ENCODE measurements at places on chromosomes 12 and 14.
A peak's percentile ranks its signal among the peaks of the same experiment; 100 is the strongest.

GRCh38 chr12:111953455-111953854 is 59.5 kb downstream of the TMEM116 start:
- no peak for DNase-seq

GRCh38 chr12:108691998-108692808 is 39.1 kb downstream of the CORO1C start:
- peak; percentile 40 for DNase-seq

DNA sequence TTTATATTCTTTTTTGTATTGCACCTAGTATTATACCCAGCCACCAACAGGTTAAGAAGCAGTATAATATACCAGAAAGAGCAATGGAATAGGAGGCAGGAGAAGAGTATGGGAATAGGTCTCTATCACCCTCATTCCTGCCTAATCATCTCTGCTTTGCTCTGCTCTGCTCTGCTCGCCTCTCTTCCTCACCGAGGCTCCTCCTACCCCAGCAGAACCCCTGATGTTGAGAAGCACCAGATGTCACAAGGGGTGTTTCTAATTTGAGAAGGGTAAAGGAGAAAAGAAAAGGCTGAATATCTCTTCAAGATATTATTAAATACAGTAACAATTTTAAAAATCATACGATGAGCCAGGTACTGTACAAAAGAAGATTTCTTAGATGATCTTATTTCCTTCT is 89.0 kb downstream of the STON2 start:
- no peak for DNase-seq

DNA sequence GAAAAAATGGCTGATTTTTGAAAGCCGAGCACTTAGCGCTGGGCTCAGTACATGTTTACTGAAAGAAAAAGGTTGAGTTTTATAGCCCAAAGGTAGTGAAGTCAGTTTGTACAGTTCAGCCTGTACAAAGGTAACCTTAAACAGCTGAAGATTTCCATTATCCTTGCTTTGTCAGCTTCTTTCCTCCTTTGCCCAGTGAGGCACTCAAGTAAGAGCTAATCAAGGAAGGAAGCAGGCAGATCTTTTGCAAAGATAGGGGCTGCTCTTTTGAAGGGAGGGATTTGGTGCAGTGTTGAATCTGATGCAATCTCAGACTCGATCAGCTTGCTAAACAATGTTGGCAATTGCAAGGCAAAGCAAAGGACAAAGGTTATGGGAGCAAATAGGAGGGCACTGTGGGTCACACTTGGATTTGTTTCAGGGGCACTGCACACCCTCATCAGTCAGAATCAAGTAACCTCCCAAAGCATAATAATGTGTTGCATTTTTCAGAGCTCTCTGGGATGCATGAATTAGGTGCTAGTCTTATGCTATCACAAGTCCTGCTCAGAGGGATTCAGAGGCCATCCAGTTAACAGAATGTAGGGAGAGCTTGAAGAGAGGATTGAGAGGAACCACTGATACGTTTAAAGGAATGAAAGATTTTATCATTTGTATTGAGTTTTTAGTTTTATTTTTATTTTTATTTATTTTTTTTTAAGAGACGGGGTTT is 44.4 kb downstream of the ANO6 start:
- peak; percentile 10 for DNase-seq

DNA sequence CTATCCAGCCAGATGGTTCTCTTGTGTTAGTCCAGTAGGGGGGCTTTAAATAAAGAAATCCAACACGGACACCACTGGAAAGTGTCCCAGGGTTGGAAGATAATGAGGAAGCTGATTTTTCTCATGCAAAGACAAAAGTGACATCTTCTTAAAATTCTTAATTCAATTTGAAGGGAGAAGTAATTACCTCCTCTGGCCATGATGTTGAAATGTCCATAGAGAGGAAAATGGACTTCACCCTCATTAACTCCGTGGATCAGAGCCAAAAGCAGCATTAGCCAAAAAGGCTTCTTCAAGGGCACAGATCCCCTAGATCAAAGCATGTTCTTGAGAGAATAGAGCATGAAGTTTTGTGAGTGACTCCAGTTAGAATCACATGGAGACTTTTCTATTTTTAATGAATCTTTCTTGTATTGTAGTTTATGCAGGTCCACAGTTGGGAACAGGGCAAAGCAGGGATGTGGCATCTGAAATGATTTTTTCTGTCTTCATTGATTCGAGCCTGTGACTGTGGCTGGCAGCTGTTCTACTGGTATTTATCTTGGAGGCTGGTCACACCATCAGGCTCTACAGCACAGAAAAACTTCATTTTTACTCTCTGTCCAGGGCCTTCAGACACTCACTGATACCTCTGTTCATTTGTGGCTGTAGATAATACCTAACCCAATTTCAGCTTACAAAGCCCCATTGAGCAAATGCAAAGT is 1002.5 kb downstream of the AACS start:
- no peak for DNase-seq

GRCh38 chr14:23415821-23416778 is 8.0 kb upstream of the MYH6 start:
- DNase-seq = no peak

- no peak for DNase-seq
These were observed 2.2 kb downstream of the TEDC1 start for GRCh38 chr14:105492971-105493871.

GRCh38 chr14:96151242-96151641 is 53.4 kb upstream of the BDKRB2 start:
- no peak for DNase-seq

- no peak for DNase-seq
These were observed 115.4 kb downstream of the ETV6 start for GRCh38 chr12:11764837-11765236.

DNA sequence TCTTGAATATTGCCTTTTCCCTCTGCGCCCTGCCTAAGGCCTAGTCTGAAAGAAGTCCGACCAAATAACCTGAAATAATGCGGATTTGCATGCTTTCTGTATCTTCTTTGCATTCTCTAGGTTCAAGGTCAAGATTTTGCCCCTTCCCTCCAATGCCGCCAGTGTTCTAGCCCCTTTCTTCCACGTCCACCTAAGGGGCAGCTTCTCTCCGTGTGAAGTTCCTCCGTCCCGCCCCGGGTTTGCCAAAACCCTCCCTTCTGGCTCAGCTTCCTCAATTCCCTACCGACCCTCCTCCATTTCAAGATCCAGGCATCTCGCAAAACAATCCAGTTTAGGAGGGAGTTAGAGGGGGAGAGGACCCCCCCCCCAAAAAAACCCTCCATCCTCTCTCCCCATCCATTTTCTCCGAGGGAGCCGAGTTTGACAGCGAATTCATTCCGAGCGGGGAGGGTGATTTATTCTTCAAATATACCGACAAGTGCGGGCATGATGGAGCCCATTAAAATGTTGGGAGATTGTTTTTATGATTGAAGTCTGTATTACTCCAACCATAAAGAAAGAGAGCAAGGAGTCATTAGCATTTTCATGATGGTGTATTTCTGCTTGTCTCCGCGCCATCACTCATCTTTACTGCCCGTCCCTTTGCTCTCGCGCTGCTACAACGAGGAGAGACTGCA is 20.9 kb upstream of the ATP5MC2 start:
- no peak for DNase-seq

GRCh38 chr14:68476212-68477109 is 316.4 kb downstream of the ZFP36L1 start:
- DNase-seq = peak; percentile 90

GRCh38 chr14:79050787-79051727 is 880.9 kb downstream of the NRXN3 start:
- no peak for DNase-seq

GRCh38 chr12:65532764-65533163 is 254.3 kb downstream of the MSRB3 start:
- DNase-seq = peak; percentile 69

- no peak for DNase-seq
These were observed 127.7 kb downstream of the KIF26A start for GRCh38 chr14:104265918-104266630.

GRCh38 chr12:89358805-89359204 is 6.5 kb upstream of the DUSP6 start:
- DNase-seq = no peak

DNA sequence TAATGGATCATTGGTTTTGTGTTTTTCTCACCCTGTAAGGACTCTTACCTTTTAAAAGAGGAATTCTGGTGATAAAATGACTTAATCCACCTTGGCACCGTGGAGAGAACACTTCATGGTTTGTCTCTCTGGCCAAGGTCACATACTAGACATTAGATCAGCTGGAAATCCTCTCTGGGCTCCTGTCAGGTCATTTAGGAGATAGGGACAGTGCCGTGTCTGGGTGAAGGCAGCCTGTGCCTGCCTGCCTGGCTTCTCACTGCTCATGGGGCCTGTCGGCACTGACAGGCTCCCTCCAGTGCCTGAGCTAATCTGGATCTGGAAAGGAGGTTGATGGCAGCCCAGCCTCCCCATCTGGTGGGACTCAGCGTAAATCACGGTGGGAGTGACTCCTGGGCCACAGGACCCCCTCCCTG is 5.7 kb downstream of the CRADD start:
- DNase-seq = no peak

DNA sequence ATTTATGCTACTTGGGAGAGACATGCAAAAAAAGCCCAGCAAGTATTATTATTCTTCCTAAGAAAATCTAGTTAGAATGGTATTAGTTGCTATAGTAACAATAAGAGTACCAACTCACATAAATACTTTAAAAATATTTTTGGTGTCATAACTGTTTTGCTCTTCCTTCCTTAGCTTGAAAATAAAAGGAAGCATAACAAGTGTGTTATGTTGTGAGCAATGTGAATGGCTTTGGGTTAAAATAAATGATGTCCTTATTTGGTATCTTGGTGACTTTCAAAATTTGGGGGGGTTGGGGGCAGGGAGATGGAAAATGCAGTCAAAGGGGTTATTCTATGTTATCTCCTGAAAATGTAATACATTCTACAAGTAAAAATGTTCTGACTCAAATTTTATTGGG is 91.0 kb downstream of the ELK3 start:
- DNase-seq = no peak

DNA sequence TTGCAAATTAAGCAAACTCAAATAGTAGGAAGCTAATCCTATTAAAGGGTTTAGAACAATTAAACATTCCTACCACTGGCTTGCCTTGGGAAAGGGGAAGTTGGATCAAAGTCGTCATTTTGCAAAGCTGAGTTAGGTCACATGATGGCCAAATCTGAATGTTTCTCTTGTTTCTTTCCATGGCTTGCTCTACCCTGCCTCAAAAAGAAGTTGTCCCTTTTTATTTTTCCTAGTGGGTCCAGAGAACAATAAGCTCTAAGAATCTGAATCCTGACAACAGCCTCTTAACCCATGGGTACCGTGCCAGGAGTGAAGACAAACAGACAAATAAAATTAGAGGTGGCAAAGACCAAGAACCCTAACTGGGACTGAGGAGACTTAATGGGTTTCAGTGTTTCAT is 26.2 kb upstream of the NPFF start:
- no peak for DNase-seq

- no peak for DNase-seq
These were observed 90.6 kb upstream of the PWP1 start for GRCh38 chr12:107594995-107595394.

DNA sequence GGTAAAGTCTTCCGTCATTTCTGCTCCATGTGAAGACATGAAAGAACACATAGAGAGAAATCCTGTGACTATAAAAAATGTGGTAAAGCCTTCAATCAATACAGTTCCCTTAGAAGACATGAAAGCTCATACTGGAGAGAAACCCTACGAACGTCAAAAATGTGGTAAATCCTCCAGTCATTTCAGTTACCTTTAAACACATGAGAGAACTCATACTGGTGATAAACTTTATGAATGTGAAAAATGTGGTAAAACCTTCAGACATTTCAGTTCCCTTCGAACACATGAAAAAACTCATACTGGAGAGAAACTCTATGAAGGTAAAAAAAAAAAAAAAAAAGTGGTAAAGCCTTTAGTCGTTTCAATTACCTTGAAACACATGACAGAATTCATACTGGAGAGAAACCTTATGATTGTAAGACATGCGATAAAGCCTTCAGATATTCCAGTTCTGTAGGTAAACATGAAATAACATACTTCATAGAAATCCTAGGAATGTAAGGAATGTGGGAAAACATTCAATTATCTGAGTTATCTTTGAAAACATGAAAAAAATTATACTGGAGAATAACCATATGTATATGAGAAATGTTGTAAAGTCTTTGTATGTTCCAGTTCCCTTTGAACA is 60.4 kb downstream of the MAP4K5 start:
- no peak for DNase-seq

GRCh38 chr12:99513066-99513465 is 134.5 kb upstream of the GARIN6 start:
- no peak for DNase-seq

DNA sequence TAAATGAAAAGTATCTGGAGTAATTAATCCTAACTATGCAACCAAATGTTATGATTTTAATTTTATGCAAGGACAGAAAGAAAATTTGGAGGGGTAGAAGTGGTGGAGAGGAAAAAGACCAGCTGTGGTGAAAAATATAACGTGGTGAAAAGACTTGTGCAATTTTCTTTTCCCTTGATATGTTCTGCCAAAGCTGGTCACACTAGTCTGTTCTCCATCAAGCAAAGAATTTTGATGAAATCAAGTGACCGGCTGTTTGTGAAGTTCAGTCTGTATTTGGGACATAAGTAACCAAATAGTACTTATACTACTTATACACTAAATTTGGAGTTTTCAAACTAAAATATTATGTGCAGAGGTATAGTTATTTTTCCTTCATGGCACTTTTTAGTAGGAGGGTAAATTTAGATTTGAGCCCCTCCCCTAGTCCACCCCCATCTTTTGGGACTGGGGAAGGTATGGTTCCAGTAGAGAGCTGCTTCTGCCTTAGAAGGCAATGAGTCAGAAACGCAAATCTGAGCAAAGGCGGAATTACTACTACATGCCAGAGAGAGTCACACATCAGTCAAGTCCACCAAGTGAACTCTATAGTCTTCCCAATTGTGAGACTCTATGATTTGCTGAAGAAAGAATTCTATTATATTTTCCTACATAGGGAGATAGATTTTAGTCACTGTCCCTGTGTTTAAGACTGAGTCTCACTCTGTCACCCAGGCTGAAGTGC is 229.7 kb downstream of the SLC25A21 start:
- DNase-seq = no peak

DNA sequence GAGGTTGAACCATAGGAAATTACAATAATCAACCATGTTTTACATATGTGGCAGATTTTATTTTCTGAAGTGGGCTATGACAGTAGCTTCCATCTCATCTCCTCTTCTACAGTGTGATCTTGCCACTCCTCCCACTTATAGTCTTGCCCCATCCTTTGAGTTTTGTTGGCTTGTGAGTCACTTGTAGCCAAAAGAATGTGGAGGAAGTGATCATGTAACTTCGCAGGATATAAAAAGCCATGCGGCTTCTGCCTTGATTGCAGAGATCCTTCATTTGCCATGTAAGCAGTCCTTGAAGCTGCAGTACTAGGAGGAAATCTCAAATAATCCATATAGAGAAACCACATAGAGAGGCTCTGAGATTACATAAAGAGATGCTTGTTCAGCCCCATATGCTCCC is 13.7 kb upstream of the ZNF84 start:
- DNase-seq = no peak

GRCh38 chr12:64332938-64333337 is 57.6 kb downstream of the C12orf56 start:
- DNase-seq = no peak
